ENCODE measurements at places on chromosomes 12 and 14.

DNA sequence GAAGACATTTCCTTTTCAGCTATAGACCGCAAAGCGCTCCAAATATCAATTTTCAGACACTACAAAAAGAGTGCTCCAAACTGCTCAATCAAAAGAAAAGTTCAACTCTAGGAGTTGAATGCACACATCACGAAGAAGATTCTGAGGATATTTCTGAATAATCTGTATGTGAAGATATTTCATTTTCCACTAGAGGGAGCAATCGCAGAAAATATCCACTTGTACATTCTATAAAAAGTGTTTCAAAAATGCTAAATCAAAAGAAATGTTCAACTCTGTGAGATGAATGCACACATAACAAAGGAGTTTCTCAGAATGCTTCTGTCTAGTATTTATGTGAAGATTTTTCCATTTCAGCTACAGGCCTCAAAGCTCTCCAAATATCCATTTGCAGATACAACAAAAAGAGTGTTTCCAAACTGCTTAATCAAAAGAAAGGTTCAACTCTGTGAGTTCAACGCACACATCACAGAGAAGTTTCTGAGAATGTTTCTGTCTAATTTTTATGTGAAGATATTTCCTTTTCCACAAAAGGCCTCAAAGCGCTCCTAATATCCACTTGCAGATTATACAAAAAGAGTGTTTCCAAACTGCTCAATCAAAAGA is 643.8 kb upstream of the ALG10B start:
- no peak for DNase-seq

DNA sequence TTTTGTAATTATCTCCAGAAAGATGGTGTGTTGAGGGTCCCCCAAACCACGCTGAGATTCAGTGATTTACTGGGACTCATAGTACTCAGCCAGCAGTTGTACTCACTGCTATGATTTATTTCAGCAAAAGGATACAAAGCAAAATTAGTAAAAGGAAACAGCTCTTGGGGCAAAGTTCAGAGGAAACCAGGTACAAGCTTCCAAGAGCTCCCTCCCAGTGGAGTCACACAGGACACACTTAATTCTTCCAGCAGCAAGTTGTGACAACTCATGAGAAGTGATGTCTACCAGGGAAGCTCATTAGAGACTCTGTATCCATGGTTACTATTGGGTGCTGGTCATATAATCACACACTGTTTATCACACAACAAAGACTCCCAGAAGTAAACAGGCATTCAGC is 38.7 kb downstream of the TTC8 start:
- DNase-seq = no peak

- DNase-seq = no peak
Observed at GRCh38 chr12:13177373-13177772, 19.2 kb upstream of the EMP1 start.

- no peak for DNase-seq
Observed at GRCh38 chr14:106875503-106875902, 1349.1 kb downstream of the TMEM121 start.

DNA sequence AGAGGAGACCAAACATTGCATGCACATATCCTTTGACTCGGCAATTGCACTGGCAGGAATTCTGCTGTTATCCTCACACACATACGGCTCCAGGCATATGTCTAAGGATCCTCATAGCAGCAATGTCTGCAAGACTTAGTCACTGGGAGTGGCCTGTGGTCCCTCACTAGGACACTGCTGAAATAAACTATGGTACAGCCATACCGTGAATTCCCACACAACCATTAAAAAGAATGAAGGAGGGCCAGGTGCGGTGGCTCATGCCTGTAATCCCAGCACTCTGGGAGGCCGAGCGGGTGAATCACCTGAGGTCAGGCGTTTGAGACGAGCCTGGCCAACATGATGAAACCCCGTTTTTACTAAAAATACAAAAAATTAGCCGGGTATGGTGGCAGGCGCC is 105.1 kb downstream of the ZFP36L1 start:
- peak; percentile 65 for DNase-seq

GRCh38 chr12:100215209-100215608 is 14.6 kb downstream of the ACTR6 start:
- DNase-seq = no peak

GRCh38 chr12:123743002-123743401 is 19.1 kb upstream of the DNAH10 start:
- no peak for DNase-seq

- no peak for DNase-seq
Observed at GRCh38 chr12:103975368-103975767, 9.7 kb downstream of the TDG start.

Data from T1000 (cell line).